Posterior cingulate gyrus (tissue), 11 donors: ENCODE measurements at places on chromosomes 12 and 14.

DNA sequence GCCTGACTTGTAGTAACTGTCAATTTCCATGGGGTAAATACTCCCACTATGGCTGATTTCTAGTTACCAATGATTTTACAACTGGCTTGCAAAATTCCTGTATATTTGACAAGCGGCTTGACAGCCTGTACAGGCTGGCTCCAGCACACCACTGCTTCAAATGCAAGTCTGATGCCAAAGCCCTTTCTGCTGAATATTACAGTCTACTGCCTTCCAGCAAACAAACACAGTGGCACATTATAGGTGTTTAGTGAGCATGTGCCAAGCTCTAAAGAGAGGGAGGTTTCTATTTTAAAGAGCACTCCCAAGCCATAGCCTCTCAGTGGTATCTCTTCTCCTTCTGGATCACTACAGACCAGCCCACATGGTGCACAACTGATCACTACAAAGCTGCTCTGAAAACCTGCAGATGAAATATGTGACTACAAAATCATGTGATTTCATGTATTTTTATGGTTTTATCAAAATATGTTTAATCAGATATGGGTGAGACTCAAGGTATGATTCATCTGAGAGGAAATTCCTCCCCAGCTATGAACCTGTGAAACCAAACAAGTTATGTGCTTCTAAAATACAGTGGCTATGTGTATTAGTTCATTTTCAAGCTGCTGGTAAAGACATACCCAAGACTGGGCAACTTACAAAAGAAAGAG, 101.5 kb downstream of the RPAP3 start:
- DNase-seq, result no peak

- DNase-seq, result no peak
These were observed 130.2 kb downstream of the RBM19 start for GRCh38 chr12:113835896-113836295.

- DNase-seq, result no peak
These were observed 188.9 kb downstream of the ADAMTS20 start for GRCh38 chr12:43362910-43363694.

GRCh38 chr12:55771736-55772135, 28.8 kb downstream of the GDF11 start:
- no peak for DNase-seq

GRCh38 chr14:35944847-35945246, 118.7 kb downstream of the BRMS1L start:
- no peak for DNase-seq

DNA sequence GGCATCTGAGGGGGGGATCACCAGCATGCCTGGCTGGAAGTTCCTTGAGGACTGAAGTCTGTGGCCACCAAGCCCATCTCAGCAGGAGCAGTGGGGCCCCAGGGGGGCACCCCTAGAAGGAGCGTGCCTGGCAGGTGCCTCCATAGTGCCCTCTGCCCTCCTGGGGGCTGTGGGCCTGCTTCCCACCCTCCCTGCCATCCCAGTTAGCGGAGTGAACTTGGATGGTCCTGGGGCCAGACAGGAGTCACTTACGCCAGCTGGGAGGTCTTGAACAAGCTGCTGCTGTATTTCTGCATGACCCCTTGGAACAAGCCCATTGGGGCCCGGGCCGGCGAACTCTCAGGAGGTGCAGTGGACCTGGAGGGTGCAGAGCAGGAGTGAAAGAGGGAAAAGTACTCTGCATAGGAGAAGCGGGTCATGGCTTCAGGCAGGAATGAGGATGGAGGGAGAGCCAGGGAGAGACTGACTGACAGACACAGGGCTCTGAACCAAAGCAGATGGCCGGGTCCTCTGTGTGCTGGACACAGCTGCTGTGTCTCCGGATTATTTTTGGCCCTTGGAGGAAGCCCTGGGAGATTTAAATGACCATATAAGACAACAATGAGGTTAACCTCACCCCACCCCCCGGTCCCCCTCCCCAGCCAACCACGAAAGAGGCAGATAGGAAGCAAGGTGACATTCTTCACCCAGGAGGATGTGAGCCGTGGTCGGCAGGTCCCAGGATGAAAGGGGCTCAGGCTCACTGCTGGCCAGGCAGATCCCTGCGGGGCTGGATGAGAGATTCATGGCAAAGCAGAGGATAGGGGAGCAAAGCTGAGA, 19.6 kb downstream of the ASB2 start:
- no peak for DNase-seq

DNA sequence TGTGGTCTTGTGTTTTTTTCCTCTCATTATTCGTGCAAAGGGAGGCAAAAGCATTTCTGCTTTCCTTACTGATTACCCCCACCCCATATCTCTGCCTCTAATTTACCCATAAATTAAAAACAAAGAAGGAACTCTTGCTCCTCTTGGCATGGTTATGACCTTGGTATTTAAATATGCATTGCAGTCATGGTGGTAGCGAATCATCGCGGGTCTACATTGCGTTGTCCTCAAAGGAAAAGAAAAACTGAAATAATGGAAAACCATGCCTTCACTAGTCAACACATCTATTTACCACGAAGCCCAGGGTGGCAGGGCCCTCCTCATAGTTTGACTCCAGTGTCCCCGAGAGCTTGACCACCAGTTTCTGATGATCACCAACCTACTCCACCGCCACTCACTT, 126.7 kb upstream of the PARP11 start:
- no peak for DNase-seq

- no peak for DNase-seq
These were observed 77.8 kb downstream of the RERG start for GRCh38 chr12:15143467-15143866.

DNA sequence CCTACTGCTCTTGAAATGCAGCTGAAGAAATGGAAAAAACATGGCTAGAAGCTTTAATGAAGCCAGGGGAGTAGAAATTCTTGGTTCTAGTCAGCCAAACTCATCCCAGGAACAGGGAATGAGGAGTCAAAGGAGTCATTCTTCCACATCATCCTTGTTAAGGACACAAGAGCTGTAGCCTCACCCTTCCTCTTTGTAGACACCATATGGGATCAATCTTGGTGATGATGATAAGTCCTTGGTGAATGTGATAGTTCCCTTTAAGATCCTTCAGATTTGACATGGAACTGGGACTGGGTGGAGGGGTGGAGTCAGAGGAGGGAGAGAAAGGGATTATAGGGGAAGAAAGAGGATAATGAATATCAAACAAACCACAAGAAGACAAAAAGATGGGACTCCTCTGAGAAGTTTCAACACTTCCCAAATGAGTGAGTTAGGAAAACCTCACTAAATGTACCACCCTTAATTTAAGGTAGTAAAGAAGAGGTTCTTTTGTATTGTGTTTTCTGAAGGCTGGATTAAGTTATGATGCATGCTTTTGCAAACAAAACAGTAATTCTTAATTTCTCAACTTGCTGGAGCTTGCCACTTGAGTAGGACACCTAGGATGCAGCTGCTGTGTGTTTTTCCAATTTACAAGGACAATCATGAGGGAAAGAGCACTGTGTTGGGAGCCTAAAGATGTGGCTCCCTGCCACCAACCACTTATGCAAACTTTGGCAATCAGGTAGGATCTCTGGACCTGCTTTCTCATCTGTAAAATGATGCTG, 104.0 kb downstream of the WIF1 start:
- DNase-seq, result no peak

DNA sequence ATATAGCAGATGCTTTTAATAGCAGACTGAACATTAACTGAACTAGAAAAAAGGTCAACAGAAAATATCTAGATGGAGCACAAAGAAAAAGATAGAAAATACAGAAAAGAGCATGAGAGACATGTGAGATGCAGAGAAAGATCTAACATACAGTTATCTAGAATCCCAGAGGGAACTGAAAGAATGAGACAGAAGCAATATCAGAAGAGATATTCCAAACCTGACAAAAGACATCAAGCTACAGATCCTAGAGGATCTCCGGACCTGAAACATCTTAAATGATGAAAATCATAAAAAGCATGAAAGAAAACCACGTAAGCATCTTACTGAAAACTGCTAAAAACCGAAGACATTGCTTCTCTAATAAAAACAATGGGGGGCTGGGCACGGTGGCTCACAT, 75.0 kb downstream of the NUMB start:
- DNase-seq, result no peak

- DNase-seq, result no peak
These were observed 647 bp upstream of the ESPL1 start for GRCh38 chr12:53267306-53267998.

DNA sequence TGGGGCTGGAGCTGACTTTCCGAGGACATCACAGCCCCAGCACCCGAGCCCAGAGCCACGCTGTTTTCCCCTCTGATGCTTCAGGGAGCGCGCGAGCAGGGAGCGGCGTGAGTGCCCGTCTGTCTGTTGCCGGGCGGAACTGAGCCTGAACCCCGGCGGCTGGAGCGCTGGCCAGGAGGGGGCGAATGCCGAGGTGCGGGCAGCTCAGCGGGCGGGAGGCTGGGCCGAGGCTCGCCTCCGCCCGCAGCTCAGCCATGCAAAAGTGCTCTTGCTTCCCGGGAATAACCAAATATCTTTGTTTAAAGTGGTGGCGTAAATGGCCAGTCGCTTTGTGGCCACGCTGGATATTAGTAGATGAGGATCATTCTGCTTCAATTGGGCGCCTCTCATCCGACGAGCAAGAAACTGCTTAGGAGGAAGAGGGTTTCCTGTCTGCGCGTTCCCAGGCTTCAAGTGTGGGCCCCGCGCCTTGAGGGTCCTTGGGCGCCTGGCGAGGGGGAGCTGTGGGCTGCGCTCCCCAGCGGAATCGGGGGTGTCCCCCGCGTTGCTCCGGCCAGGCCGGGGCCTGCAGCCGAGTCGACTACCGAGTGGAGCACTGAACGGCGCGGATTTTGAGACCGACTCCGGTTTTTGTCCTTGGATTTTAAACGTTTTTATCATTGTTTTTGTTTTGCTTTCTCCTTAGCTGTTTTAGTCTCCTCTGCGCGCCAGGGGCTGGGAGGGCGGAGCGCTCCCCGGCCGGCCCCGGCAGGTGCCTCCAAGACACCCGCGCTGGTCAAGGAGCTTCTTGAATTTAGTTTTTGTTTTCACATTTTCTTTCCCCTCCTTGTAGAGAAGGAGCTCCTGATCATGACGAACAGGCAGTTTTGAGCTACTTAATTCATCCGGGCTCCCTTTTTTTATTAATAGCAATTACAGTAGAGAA, 831 bp upstream of the NKX2-1 start:
- no peak for DNase-seq

DNA sequence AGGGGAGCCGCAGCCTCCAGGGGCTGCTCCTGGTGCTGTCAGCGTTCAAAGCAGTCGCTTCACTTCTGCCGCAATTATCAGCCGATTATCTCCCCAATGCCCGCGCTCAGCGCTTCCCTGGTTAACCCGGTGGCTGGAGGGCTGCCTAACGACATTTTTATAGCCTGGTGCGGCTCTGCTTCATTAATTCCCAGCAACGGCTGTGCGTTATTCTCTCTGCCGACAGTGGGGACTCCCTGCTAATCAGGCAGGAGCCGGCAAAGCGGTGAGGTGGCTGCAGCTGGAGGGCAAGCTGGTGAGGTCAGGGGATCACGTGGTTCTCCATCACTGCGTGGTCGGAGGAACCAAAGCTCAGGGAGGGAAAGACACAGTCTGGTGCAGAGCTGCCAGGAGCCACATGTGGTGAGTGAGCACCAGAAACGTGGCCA, 62.9 kb downstream of the GLRX5 start:
- peak; percentile 30 for DNase-seq

- DNase-seq, result no peak
These were observed 289.5 kb downstream of the RMST start for GRCh38 chr12:97752129-97752528.

DNA sequence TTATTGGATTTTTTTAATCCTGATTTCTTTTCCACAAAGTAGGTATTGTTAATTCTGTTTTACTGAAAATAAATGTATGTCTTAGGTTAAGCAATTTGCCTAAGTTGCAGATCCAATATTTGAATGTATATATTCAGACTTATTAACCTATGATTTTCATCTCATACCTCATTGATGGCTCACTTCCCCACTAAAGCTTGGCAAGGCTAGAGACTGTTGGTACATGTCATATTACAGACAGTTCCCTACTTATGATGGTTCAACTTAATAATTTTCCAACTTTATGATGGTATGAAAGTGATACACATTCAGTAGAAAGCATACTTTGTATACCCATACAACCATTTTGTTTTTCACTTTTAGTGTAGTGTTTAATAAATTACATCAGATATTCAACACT, 33.2 kb upstream of the KCNH3 start:
- DNase-seq, result no peak

DNA sequence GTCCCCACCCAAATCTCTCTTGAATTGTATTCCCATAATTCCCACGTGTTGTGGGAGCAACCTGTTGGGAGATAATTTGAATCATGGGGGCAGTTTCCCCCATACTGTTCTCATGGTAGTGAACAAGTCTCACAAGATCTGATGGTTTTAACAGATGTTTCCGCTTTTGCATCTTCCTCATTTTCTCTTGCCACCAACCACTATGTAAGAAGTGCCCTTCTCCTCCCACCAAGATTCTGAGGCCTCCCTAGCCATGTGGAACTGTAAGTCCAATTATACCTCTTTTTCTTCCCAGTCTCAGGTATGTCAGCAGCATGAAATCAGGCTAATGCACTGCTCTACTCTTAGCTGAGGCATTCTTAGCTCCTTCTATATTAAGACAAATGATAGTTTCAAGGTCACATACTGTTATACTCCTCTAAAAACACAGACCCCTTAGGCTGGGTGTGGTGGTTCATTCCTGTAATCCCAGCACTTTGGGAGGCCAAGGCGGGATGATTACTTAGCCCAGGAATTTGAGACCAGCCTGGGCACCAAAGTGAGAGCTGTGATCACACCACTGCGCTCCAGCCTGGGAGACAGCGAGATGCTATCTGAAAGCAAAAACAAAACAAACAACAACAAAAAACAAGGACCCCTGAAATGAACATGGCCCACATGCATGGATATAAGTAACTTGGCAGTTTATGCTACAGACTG, 3.6 kb downstream of the SCAF11 start:
- no peak for DNase-seq

DNA sequence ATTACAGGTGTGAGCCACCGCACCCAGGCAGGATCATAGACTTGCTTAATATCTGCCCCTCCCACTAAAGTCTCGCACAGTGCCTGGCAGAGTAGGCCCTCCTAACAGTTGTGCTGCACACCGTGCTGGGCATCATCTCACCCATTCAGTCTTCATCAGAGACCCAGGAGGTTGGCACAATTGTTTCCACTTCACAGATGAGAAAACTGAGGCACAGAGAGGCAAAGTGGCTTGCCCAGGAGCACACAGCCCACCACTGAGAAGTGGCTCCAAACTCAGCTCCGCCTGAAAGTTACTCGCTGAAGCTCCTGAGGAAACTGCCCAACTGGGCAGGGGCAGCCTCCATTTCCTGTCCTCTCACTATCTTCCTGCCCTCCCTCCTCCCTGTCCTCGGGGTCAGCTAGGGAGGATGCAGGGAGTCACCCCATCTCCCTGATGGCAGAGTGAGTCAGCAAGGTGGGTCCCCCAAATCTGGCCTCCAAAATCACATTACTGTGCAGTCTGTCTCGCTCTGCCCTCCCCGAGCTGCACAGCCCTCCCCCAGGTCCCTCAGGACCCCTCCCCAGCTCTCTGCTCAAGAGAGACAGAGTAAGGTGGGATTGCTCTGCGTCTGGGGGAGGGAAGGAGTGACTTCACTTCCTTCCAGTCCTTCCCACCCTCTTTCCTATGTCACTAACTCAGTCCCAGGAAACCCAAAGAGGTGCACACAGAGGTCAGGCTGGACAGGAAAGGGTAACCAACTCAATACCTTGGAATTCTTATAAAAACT, 5.7 kb downstream of the SLC8B1 start:
- no peak for DNase-seq
